Muscle of leg (tissue), 16 donors: ENCODE measurements at places on chromosomes 11 and 22.

DNA sequence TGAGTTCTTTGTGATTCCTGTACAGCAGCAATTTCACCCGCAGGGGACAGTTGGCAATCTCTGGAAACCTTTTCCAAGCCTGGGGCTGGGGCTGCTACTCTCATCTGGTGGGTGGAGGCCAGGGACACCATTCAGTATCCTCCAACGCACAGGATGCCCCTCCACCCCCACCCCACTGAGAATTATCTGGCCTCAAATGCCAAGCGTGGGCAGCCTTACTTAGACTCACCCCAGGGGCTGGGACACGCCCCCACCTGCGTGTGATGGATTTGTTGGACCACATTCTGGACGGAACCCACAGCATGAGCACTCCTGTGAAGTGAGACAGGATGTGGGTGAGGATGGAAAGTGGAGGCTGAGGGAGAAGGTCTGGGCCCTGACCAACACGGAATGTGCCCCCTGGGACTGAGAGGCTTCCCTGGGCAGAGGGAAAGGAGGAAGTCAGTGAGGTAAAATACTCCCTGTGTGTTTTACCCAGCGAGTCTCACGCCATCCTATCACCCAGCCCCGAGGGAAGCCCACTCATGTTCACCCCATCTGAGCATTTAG is 13.7 kb downstream of the RASD2 start:
- no peak overlapping the region for H3K27ac ChIP-seq
- H3K36me3 ChIP-seq = peaks cover 3% of the 10 kb centered on the region
- H3K27me3 ChIP-seq = peaks cover 11% of the 10 kb centered on the region
- H3K4me1 ChIP-seq = peaks cover 22% of the 10 kb centered on the region

- DNase-seq = no peak
- H3K27me3 ChIP-seq = peaks cover 12% of the 10 kb centered on the region
- H3K4me1 ChIP-seq = no peaks in the 10 kb centered on the region
- H3K4me3 ChIP-seq = no peak overlapping the region
- H3K36me3 ChIP-seq = no peaks in the 10 kb centered on the region
Observed at GRCh38 chr11:118306556-118306955, 2.0 kb downstream of the CD3E start.

DNA sequence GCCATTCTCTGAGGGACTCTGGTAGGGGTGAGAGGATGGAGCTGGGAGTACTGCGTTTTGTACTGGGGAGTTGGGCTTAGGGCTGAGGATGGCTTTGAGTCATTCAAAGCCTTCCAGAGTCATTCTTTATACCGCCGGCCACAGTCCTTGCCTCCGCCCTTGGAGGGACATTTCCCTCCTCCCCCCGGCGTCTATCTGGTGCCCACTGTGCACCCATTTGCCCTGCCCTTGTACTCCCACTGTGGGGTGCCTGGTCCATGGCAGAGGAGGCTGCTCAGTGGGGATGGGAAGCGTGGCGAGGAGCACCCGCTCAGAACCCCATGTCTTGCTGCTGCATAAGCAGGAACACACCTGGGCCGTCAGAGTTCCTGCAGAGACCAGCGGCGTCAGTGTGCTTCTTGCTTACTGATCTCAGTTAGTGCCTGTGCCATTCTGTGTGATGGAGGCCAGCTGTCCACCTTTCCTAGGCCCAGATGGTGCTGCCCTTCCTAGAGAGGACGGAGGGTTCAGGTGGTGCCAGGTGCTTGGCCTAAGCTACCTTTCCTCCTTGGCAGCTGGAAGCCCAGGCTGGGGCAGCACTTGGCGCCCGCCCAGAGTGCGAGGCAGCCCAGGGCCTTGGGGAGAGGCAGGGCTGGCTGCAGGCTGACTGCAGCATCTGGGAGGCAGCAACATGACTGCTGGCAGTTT is 23.3 kb upstream of the TMEM191C start:
- no peak for DNase-seq
- H3K4me3 ChIP-seq = no peak overlapping the region
- peaks cover 37% of the 10 kb centered on the region for H3K36me3 ChIP-seq

DNA sequence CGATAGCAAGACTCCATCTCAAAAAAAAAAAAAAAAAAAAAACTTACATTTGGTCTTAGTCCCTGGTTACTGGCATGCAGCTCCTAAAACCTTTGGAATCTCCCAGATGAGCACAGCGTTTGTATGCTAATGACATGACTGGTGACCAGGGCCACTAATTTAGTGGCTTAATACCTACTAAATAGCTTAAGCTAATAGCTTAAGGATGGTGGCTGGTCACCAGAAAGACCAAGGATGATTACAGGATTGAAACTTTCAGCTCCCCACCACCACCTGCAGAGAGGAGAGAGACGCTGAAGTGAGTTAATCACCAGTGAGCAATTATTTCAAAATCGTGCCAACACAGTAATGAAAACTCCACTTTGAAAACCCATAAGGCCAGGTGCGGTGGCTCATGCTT is 37.1 kb downstream of the DENND5A start:
- no peak for DNase-seq
- H3K4me3 ChIP-seq = no peak overlapping the region
- no peak overlapping the region for H3K27ac ChIP-seq
- H3K27me3 ChIP-seq = no peaks in the 10 kb centered on the region

GRCh38 chr11:70205049-70205725 is 2.1 kb downstream of the FADD start:
- no peak overlapping the region for H3K27ac ChIP-seq
- peaks cover 40% of the 10 kb centered on the region for H3K36me3 ChIP-seq
- DNase-seq = no peak
- H3K4me3 ChIP-seq = no peak overlapping the region

GRCh38 chr22:47476231-47476630 is 713.8 kb downstream of the TBC1D22A start:
- H3K4me1 ChIP-seq = peaks cover 3% of the 10 kb centered on the region
- no peak overlapping the region for H3K27ac ChIP-seq
- H3K36me3 ChIP-seq = no peaks in the 10 kb centered on the region
- H3K4me3 ChIP-seq = no peak overlapping the region
- DNase-seq = peak; percentile 81

GRCh38 chr11:22169833-22170232 is 23.1 kb upstream of the ANO5 start:
- H3K27me3 ChIP-seq = no peaks in the 10 kb centered on the region
- no peak overlapping the region for H3K27ac ChIP-seq
- DNase-seq = no peak
- H3K36me3 ChIP-seq = no peaks in the 10 kb centered on the region

GRCh38 chr22:23278883-23279675 is 98.8 kb downstream of the BCR start:
- H3K27ac ChIP-seq = no peak overlapping the region
- DNase-seq = no peak
- no peak overlapping the region for H3K4me3 ChIP-seq
- peaks cover 30% of the 10 kb centered on the region for H3K4me1 ChIP-seq
- peaks cover 21% of the 10 kb centered on the region for H3K36me3 ChIP-seq

GRCh38 chr11:34521265-34521664 is 7.7 kb upstream of the ELF5 start:
- DNase-seq = no peak
- no peaks in the 10 kb centered on the region for H3K36me3 ChIP-seq

DNA sequence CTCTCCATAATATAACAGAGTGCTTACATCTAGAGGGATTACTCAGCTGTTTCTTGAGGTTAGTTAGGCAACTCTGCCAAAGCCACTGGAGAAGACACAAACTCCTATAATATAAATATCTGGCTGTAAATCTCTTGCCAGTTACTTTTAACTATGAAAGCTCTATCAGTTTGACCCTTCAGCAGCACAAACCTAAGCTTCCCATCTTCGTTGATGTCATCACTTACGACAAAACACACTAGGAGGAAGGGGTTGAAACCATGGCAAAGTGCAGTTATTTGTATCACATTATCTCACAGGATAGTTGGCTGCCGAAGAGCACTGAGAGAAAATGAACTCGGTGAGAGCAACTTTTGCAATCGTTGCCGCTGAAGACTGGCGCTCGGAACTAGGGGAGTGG is 922.1 kb downstream of the OPCML start:
- H3K27me3 ChIP-seq = no peaks in the 10 kb centered on the region
- no peak overlapping the region for H3K4me3 ChIP-seq
- H3K4me1 ChIP-seq = no peaks in the 10 kb centered on the region
- no peak for DNase-seq
- H3K36me3 ChIP-seq = no peaks in the 10 kb centered on the region

DNA sequence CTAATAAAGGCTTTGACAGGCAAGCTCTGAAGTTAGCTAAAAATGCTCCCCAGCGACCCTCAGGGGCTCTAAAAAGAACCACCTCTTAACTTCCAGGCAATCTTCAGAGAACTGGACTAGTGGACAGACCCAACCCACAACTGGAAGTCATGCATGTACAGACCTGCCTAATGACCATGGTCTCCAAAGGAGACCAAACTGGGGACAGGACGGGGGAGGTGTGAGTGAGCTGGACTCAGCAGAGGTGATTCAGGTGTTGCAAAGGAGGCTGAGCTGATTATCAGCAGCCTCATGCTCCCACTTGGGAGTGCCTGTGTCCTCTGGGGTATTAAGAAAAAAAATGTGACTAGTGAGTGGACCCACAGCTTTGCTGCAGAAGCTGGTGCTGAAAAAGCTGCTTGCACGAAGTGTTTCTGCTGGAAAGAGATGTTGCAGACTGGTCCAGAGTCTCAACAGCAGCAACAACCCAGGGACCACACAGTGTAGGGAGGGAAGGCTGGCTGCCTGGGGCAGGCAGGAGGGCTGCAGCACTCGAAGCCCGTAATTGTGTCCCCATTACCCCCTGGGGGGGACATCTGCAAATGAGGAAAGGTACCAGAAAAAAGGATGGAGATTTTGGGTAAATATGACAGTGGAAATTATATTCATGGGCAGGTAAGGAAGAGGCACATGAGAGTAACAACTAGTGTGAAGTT is 35.3 kb downstream of the PITPNB start:
- H3K4me1 ChIP-seq = peaks cover 3% of the 10 kb centered on the region
- H3K27me3 ChIP-seq = no peaks in the 10 kb centered on the region
- no peak overlapping the region for H3K27ac ChIP-seq
- DNase-seq = no peak
- H3K4me3 ChIP-seq = no peak overlapping the region
- H3K36me3 ChIP-seq = peaks cover 26% of the 10 kb centered on the region

DNA sequence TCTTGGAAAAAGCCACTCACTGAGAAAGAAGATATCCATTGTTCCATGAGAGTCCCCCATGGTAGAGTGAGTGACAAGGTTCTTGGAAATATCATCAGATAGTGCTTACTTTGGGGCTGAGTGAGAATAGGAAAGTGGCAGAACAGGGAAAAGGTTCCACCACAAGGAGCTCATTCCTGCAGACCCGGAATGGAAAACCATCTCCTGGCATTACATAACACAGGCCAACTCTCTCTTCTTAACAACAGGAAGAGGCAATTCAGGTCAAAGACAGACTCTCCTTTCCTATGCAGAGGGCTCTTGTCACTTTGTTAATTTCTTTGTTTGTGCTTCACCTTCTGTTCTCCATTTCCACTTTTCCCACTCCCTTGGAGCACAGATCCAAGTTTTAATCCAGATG is 259.7 kb downstream of the KIRREL3 start:
- H3K4me1 ChIP-seq = no peaks in the 10 kb centered on the region
- H3K27ac ChIP-seq = no peak overlapping the region
- no peak for DNase-seq
- no peaks in the 10 kb centered on the region for H3K36me3 ChIP-seq

DNA sequence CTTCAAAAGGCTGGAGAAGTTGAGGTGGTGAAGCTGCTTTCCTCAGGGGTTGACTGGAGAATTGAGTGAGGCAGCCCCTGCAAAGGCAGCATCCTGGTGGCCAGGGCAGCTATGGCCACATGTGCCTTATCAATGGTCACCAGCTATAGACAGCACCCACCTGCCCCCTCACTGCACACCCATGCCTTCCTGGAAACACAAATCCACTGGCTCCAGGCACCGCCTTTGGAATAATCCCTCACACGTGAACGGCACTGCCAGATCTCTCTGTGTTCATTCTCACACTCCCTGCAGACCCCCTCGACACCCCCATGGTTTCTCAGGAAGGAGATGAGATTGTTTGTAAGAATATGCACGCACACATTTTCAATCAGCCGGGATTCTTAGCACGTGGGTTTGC is 1297.8 kb downstream of the TBC1D22A start:
- H3K36me3 ChIP-seq = no peaks in the 10 kb centered on the region
- no peak overlapping the region for H3K4me3 ChIP-seq
- no peaks in the 10 kb centered on the region for H3K4me1 ChIP-seq
- DNase-seq = no peak

DNA sequence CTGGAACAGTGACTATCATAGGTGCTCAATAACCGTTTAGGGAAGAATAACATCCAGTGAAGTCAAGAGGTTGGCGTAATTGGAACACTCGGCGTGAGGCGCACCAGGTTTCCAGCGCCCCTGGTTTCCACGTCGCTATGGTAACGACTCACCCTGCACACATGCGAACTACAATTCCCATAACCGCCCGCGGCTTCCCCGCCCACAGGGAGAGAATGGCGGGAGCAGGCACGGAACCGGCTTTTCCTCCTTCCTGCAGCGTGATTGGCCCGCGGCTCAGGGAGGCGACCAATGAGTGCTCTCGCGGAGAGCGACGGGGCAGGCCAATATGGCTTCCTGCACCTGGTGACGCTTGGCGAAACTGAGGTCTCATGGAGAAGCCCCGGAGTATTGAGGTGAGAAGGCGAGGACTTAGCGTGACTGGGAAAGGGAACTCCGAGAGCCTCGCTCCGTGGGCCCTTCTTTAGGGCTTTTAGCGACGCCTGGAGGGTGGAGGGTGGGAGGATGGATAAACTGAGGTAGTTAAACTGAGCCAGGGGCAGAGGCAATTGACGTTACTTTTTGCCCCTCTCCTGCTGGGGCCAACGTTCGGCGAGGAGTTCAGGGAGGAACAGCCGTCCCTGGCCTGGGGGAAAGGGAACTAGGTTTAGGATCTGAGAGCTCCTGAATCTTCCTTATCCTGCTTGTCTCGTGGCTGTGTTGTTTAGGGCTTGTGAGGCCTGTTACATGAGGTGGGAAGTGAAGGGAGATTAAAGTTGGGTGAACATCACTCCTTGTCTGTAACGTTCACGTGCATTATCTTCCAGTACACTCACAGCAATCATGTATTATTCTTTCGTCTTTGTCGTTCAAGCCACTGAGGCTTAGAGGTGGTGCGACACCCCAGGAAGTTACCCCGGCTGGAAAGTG is at the start of gene L3MBTL2:
Gene L3MBTL2 (plus strand): TSS at position 321 of the 909 bp plus-strand sequence. CDS start 51 bp downstream, at position 372.
- peaks cover 10% of the 10 kb centered on the region for H3K4me1 ChIP-seq
- peaks cover under 1% of the 10 kb centered on the region for H3K27me3 ChIP-seq
- H3K4me3 ChIP-seq = peak within 1 kb of the TSS; percentile 98
- peak within 1 kb of the TSS; percentile 80 for H3K27ac ChIP-seq

GRCh38 chr11:48095779-48096470 is 115.6 kb downstream of the PTPRJ start:
- H3K36me3 ChIP-seq = no peaks in the 10 kb centered on the region
- peaks cover 10% of the 10 kb centered on the region for H3K27me3 ChIP-seq
- no peak overlapping the region for H3K4me3 ChIP-seq
- no peak overlapping the region for H3K27ac ChIP-seq
- DNase-seq = peak; percentile 35

- peak; percentile 50 for DNase-seq
- peak overlapping the region; percentile 85 for H3K4me3 ChIP-seq
- H3K36me3 ChIP-seq = no peaks in the 10 kb centered on the region
- peaks cover 11% of the 10 kb centered on the region for H3K27me3 ChIP-seq
- peaks cover 33% of the 10 kb centered on the region for H3K4me1 ChIP-seq
Observed at GRCh38 chr11:45145379-45146071, 914 bp upstream of the PRDM11 start.

GRCh38 chr11:122751292-122752070 is 86.8 kb upstream of the CRTAM start:
- no peak overlapping the region for H3K4me3 ChIP-seq
- H3K4me1 ChIP-seq = peaks cover 35% of the 10 kb centered on the region
- DNase-seq = no peak
- no peak overlapping the region for H3K27ac ChIP-seq
- H3K36me3 ChIP-seq = no peaks in the 10 kb centered on the region
